ENCODE measurements at places on chromosomes 12 and 14.

DNA sequence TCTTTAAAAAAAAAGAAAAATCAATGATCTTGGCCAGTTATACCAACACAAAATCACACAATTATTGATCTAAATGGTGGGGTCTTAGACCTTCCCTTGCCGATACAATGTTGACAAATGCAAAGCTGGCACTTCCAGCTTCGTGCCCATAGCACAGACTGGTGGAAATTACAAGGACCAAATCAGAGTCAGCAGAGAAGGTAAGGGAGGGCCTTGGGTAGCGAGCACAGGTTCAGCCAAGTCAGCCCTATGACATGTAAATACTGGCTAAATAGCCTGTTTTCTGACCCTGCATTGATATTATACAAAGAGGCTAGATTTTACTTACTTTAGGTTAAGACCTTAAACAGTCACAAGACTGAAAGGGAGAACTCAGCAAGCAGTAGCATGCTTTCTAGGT is 30.3 kb upstream of the WDR89 start:
- DNase-seq: no peak

DNA sequence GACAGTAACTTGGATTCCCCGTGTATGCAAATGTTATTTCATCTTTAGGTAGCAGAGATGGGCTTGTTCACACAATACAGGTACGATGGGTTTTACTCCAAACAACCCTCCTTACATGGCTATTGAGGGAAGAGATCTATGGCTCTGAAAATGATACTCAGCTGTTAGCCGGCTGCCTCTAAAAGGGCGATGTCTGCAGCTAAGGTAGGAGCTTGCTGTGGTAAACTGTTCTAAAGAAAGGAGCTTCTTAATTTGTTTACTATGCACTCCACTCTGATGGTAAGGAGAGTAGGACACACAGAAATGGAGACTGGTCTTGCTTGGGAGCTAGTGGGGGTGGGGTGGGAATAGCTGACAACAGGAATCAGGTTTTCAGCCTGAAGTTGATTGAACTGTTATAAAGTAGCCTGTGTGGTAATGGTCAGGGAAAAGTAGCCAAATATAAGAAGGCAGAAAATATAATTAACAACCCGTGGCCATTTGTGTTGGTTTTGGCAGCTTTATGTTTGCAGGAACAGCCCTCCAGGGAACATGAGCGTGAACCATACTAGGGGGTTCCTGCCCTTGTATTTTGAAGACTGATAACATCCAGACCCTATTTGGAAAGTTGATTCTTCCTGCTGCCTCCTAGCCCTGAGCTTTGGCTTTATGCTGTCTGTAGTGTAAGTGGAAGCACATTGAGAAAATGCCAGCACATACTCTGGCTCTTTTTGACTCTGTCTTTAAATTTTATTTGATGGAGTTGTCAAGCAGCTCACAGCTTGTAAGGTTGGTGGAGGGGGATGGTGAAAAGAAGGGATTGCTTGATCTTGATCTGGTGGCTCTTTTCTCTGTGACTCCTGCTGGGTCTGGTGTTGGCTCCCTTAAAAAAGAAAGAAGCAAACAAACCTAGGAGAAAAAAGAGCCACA is 929.8 kb downstream of the DIO2 start:
- DNase-seq: no peak

DNA sequence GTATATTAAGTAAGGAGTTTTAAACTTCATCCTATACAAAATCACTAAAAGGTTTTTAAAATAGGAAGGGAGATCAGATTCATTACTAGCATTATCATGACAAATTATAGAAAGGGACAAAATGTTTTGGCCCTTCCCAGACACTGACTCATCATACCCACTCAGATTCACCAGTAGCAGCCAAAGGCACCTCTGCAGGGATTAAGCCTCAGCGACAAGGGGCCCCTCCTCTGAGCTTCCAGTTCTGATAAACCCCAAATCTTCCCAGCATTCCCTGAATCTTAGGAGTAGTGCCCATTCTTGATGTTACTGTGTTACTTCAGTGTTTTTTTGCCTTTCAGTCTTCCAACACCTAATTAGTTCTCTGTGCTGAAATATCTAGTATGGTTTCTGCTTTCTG is 14.5 kb downstream of the KRAS start:
- no peak for DNase-seq

- DNase-seq: no peak
Measured at GRCh38 chr14:89481196-89481595, 64.2 kb upstream of the FOXN3 start.

GRCh38 chr14:53042480-53042879 is 91.6 kb upstream of the FERMT2 start:
- no peak for DNase-seq

DNA sequence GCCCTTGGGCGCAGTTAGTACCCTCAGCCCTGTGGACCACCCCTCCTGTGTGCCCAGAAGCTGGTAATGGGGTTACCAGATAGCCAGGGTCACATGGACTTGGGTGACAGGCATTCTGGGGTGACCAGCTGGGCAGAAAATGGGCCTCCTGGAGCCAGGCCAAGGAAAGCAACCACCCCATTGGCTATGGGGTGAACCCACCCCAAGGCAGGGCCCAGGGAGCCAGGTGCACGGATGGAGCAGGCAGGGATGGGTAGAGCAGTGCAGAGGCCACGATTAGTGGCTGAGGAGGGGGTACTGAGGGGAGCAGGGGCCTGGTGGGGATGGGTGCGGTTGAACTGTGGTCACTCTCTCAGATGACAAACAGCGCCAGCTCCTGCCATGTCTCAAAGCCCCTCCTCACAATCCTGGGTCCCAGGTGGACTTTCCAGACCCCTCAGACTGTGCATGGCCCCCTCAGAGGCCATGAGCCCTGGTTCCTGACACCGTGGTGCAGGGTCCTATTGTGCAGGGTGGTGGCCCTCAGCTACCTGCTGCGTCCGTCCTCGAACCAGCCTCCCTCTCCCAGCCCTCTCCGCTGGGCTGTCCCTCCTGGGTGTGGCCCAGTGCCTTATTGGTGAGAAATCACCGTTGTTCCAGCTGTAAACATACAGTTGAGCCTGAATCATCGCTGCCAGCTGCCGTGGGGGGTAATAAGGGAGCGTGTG is 23.4 kb upstream of the BEGAIN start:
- no peak for DNase-seq

- DNase-seq: no peak
Measured at GRCh38 chr12:29414368-29414767, 33.4 kb upstream of the ERGIC2 start.

GRCh38 chr12:54227376-54227775 is 38.6 kb upstream of the SMUG1 start:
- no peak for DNase-seq

DNA sequence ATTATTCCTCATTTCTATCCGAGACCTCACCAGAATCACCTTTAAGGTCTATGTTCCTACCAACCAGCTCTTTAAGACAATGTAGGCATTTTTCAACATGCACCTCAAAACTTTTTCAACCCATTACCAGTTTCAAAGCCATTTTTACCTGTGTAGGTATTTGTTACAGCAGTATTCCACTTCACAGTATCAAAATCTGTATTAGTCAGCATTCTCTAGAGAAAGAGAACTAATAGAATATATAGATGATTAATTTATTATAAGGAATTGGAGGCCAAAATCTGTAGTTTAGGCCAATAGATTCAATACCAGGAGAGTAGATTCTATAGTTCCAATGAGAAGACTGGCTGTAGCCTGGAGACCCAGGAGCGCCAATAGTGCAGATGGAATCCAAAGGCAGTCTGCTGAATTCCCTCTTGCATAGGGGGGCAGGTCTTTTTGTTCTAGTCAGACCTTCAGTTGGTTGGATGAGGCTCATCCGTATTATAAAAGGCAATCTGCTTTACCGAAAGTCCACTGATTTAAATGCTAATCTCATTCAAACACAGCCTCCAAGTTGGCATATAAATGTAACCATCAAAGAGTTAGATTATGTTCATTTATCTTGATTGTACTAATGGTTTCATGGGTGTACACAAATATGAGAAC is 151.6 kb upstream of the SYT1 start:
- no peak for DNase-seq

DNA sequence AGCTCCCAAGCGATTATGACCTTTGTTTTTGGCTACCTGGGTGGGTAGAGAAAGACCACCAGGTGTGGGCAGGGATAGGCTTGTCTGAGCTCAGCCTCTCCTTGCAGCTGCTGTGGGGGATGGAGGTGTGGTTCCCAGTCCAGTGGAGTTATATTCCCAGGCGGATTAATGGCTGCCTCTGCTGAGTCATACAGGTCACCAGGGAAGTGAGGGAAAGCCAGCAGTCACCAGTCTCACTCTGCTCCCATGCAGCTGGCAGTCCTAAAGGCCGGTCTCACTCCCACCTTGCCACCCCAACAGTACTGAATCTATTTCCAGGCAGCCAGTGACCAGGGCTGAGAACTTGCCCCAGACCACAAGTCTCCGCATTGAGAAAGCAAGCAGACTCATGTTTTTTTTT is 399.2 kb downstream of the VRK1 start:
- no peak for DNase-seq

DNA sequence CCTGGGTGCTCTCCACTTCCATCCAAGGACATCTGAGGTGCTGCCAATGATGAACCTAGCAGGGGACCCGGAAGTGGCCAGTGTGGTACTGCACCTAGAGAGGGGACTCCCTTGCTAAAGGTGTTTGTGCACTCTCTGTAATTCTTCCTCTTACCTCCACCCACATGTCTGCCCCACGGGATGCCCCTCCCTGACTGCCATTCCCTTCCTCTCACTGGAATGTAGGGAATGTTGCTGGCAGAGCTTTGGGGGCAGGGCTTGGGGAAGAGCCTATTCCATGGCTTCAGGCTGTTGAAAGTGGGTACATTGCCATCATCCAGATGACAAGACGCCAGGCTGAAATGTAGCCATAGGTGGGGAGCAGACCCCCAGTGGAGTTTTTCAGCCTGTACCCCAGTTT is 153.2 kb downstream of the SMOC1 start:
- no peak for DNase-seq

DNA sequence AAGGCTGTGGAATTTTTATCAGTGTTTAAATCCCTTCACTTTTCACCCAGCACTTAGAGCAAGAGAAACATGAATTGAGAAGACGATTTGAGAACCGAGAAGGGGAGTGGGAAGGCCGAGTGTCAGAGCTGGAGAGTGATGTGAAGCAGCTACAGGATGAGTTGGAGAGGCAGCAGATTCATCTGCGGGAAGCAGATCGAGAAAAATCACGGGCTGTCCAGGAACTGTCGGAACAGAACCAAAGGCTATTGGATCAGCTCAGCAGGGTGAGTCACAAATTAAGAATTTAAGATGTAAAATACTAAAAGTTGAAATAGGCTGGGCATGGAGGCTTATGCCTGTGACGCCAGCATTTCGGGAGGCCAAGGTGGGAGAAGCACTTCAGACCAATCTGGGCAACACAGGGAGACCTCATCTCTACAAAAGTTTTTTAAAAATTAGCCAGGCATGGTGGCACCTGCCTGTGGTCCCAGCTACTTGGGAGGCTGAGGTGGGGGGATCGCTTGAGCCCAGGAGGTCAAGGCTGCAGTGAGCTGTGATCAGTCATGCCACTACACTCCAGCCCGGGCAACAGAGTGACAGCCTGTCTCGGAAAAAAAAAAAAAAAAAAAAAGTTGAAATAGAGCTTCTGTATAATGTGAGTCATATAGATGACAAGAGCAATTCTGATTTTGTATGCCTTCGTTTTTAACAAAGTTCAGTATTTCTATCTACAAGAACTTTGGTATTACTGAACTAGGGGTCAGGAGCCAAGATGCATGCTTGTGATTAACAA is 9.6 kb downstream of the BICDL1 start:
- DNase-seq: no peak

GRCh38 chr14:71194251-71194650 is 287.0 kb downstream of the PCNX1 start:
- DNase-seq: no peak

GRCh38 chr14:71613168-71613567 is 319.1 kb upstream of the RGS6 start:
- DNase-seq: no peak

DNA sequence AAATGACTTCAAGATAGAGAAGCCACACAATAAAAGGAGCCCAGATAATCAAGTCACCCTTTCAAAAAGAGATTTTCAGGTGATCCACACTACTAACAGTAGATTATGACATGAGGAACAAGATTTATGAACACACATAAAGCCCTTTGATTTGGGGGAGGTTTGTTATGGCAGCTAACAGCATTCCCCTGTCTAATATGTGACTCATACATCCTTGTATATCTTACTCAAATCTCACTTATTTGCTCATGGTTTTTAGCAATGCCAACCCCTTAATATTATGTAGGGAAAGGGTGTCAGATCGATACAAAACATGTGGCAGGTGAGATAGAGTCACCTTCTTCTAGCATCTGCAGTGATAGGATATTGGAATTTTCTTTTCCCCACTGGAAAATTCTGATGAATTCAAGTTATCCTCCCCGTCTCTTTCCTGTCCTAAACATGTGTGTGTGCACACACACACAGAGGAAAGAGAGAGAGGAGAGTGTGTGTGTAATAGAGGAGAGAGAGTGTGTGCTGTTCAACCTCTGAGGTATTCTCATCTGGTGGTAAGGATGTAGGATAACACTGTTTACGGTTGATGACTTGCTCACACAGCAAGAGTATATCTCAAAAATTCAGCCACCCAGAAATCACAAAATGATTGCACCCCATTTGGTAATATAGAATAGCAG is 319.9 kb downstream of the KCNC2 start:
- DNase-seq: no peak

DNA sequence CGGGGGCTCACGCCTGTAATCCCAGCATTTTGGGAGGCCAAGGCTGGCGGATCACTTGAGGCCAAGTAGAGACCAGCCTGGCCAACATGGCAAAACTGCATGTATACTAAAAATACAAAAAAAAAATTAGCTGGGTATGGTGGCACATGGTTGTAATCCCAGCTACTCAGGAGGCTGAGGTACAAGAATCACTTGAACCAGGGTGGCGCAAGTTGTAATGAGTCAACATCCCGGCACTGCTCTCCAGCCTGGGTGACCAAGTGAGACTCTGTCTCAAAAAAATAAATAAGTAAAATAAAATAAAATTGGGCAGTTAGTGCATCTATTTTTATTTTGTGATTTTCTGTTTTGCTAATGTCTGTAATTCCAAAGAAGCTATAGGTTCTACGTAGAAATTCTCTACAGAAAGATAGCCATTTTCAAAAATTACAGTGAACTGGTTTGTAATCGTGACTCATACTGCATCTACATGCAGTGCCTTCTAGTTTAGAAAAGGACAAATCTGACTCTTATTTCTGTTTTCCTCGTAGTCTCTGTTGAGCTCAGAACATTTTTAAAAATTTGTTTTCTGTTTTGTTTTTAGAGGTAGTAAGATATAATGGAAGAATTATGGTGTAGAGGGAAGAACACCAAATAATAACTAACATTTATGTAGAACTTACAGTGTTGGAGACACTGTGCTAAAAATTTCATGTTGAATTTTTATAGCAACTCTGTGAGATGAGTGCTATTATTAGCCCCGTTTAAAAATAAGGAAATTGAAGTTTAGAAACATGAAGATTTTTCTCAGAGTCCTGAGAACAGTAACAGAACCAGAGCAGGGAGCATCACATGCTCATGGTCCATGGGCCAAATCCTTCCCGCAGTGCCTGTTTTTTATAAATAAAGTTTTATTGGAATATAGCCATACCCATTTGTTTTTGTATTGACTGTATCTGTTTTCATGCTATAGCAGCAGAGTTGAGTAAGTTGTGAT is 201.2 kb downstream of the SYNE2 start:
- no peak for DNase-seq

GRCh38 chr12:114286145-114286544 is 119.8 kb downstream of the TBX5 start:
- DNase-seq: no peak

GRCh38 chr14:92035890-92036289 is 4.0 kb downstream of the TRIP11 start:
- no peak for DNase-seq

Measured in stimulated activated naive CD4-positive, alpha-beta T cell treated with Interleukin-2 at 50 U/mL for 16 hours (primary cell).